ENCODE measurements at places on chromosomes 6 and 20. TPM values are rescaled to one million over a fixed set of nuclear protein-coding genes. Genes with fewer than 3 reads are reported as not detected.

- H3K4me1 ChIP-seq: peaks cover 19% of the 10 kb centered on the region
- H3K27ac ChIP-seq: peak overlapping the region; percentile 23
- peak; percentile 45 for DNase-seq
- H3K36me3 ChIP-seq: peaks cover 5% of the 10 kb centered on the region
- H3K4me3 ChIP-seq: no peak overlapping the region
Observed at GRCh38 chr6:136669299-136669699, 119.1 kb upstream of the MAP7 start.

The RNF182 gene
- 0.20 TPM for total RNA-seq

The LAMA5 gene
- total RNA-seq: 37.3 TPM

GRCh38 chr6:127352524-127352923, 9.1 kb upstream of the ECHDC1 start:
- H3K27ac ChIP-seq: no peak overlapping the region
- H3K27me3 ChIP-seq: no peaks in the 10 kb centered on the region
- H3K4me3 ChIP-seq: no peak overlapping the region
- H3K4me1 ChIP-seq: no peaks in the 10 kb centered on the region
- no peaks in the 10 kb centered on the region for H3K36me3 ChIP-seq

The TREM2 gene
- total RNA-seq: 0.61 TPM

DNA sequence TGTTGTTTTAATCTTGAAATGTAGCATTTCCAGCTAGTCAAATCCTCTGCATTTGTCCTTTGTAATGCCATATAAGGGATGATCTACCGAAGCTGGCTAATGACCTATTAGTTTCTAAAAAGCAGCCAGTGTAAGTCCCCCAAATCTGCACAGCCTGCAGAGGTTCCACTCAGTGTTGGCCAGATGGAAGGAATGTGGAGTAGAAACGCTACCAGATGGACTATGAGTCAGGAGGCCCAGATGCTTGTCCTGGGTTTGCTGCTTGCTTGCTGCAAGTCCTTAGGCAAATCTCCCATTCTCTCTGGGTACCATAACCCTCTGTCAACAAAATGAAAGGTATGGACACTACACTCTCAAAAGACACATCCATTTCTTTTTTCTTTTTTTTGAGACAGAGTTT, 149.8 kb downstream of the BTBD9 start:
- no peak overlapping the region for H3K27ac ChIP-seq
- no peaks in the 10 kb centered on the region for H3K27me3 ChIP-seq
- peak; percentile 13 for DNase-seq
- H3K36me3 ChIP-seq: no peaks in the 10 kb centered on the region
- H3K4me3 ChIP-seq: no peak overlapping the region

- no peak overlapping the region for H3K4me3 ChIP-seq
- 0 out of 2 replicates have a peak, but pooled peaks cover 4% of the 10 kb centered on the region for H3K27me3 ChIP-seq
- no peak for DNase-seq
- no peaks in the 10 kb centered on the region for H3K36me3 ChIP-seq
- H3K4me1 ChIP-seq: no peaks in the 10 kb centered on the region
- no peak overlapping the region for H3K27ac ChIP-seq
Observed at GRCh38 chr6:72461144-72461543, 160.7 kb upstream of the KCNQ5 start.

The RHAG gene
- not detected for total RNA-seq

GRCh38 chr6:77707603-77708002, 54.8 kb downstream of the MEI4 start:
- H3K27ac ChIP-seq: no peak overlapping the region
- H3K27me3 ChIP-seq: no peaks in the 10 kb centered on the region
- no peaks in the 10 kb centered on the region for H3K4me1 ChIP-seq
- no peak overlapping the region for H3K4me3 ChIP-seq
- no peak for DNase-seq

- no peaks in the 10 kb centered on the region for H3K4me1 ChIP-seq
- no peaks in the 10 kb centered on the region for H3K27me3 ChIP-seq
- DNase-seq: no peak
- H3K36me3 ChIP-seq: no peaks in the 10 kb centered on the region
- H3K4me3 ChIP-seq: no peak overlapping the region
Observed at GRCh38 chr6:16511040-16511660, 250.1 kb downstream of the ATXN1 start.

The LPA gene
- not detected for total RNA-seq

DNA sequence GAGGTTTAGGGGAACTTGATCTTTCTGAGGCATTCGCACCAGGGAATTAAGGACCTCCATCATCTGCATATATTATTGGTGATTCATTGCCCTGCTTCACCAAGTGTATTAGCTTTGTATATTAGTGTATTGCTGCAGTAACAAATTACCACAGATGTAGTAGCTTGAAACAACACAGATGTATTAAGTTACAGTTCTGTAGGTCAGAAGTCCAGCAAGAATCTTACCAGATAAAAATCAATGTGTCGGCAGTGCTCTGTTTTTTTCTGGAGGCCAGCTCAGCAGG, 65.8 kb downstream of the HMGN3 start:
- no peak overlapping the region for H3K27ac ChIP-seq
- no peak for DNase-seq
- no peak overlapping the region for H3K4me3 ChIP-seq
- no peaks in the 10 kb centered on the region for H3K36me3 ChIP-seq

- H3K27ac ChIP-seq: no peak overlapping the region
- no peak overlapping the region for H3K4me3 ChIP-seq
- H3K27me3 ChIP-seq: no peaks in the 10 kb centered on the region
- H3K4me1 ChIP-seq: no peaks in the 10 kb centered on the region
- DNase-seq: no peak
Observed at GRCh38 chr6:70563530-70563929, 3.2 kb upstream of the SDHAF4 start.

The TRIM40 gene
- not detected for total RNA-seq

GRCh38 chr6:31971279-31971992, 502 bp downstream of the DXO start:
- no peaks in the 10 kb centered on the region for H3K27me3 ChIP-seq
- no peaks in the 10 kb centered on the region for H3K4me1 ChIP-seq
- peak overlapping the region; percentile 65 for H3K4me3 ChIP-seq
- H3K27ac ChIP-seq: peak overlapping the region; percentile 59
- H3K36me3 ChIP-seq: peaks cover 13% of the 10 kb centered on the region
- no peak for DNase-seq

DNA sequence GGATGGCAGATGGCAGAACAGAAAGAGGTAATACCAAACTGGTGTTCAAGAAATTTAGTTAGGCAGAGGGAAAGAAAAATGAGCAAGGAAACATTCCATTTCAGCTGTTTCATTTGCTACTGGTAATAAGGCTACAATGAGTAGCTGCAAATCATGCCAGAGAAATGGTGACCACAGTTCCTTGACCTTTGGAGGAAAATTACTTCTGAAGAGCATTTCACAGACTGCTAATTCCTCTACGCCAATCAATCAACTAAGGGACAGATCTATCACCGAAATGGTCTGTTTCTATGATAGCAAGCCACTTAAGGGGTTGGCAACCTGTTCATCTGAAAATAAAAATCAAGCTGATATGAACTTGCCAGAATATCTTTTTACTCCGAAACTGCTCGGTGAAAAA, 119.5 kb downstream of the PTPRK start:
- no peak overlapping the region for H3K4me3 ChIP-seq
- H3K4me1 ChIP-seq: no peaks in the 10 kb centered on the region
- no peaks in the 10 kb centered on the region for H3K27me3 ChIP-seq
- H3K36me3 ChIP-seq: no peaks in the 10 kb centered on the region

DNA sequence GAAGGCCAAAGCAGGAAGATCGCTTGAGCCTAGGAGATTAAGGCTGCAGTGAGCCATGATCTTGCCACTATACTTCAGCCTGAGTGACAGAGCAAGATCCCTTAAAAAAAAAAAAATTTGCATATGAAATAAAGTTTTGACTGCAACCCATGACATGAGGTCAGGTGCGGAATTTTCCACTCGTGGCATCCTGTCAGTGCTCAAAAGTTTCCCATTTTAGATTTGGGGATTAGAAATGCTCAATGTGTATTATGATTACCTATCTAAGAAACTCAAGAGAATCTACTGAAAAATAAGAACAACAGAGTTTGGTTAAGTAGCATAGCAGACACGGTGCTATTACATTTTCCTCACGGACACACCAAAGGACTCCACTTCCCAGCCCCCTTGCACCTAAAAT, 11.7 kb downstream of the SLC23A2 start:
- H3K27me3 ChIP-seq: no peaks in the 10 kb centered on the region
- H3K36me3 ChIP-seq: peaks cover 2% of the 10 kb centered on the region
- no peak overlapping the region for H3K27ac ChIP-seq
- no peaks in the 10 kb centered on the region for H3K4me1 ChIP-seq

The EPHA7 gene
- total RNA-seq: 75.3 TPM

DNA sequence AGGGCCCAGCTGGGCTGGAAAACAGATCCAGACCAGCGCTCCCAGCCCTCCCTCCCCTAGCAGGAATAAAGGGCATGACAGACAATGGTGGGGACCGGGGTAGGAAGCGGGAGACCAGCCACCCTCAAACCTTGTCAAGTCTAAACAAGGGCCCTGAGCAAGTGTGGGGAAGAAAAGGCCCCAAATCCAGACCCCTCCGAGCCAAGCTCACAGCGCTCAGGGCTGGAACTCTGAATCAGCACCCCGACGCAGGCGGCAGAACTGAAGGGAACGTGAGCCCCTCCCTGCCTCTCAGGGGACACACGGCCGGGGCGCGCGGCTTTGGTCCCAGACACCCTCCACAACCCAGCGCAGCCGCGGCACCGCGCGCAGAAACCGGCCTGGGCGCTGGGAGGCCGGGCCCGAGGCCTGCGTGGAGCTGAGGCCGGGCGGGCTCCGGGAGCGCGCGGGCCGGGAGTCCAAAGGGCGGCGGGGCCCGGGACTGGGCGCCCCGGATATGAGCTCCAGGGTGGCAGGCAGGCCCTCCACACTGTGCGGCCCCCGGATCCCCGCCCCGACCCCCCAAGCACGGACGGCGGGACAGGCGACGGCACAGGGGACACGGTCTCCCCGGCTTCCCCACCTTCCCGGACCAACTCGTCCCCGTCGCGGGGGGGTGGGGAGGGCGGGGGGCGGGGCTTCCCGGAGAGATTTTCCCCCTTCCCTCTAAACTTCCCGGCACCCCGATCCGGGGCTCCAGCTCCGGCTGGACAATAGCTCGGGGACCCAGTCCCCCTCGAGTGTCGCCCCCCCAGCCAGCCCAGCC, 641 bp downstream of the TEAD3 start:
- DNase-seq: peak; percentile 46
- H3K4me3 ChIP-seq: peak overlapping the region; percentile 73
- H3K27me3 ChIP-seq: no peaks in the 10 kb centered on the region
- no peak overlapping the region for H3K27ac ChIP-seq

DNA sequence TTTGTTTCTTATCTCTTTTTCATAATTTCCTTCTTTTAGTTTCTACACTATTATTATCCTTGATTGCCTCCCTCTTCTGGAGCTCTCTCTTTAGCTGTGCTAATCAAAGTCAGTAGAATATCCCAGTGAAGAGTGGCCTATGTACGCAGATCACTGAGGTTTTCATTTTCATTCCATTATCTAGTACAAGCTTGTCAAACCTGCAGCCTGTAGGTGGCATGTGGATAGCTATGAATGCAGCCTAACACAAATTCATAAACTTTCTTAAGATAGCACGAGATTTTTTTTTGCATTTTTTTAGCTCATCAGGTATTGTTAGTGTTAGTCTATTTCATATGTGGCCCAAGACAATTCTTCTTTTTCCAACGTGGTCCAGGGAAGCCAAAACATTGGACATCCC, 825.7 kb upstream of the MAP3K7 start:
- no peak for DNase-seq
- no peak overlapping the region for H3K4me3 ChIP-seq
- H3K27me3 ChIP-seq: no peaks in the 10 kb centered on the region
- no peaks in the 10 kb centered on the region for H3K36me3 ChIP-seq
- no peak overlapping the region for H3K27ac ChIP-seq

- no peak overlapping the region for H3K4me3 ChIP-seq
- H3K27ac ChIP-seq: no peak overlapping the region
- DNase-seq: peak; percentile 53
- H3K36me3 ChIP-seq: no peaks in the 10 kb centered on the region
Observed at GRCh38 chr6:166275714-166276166, 32.5 kb downstream of the PRR18 start.

DNA sequence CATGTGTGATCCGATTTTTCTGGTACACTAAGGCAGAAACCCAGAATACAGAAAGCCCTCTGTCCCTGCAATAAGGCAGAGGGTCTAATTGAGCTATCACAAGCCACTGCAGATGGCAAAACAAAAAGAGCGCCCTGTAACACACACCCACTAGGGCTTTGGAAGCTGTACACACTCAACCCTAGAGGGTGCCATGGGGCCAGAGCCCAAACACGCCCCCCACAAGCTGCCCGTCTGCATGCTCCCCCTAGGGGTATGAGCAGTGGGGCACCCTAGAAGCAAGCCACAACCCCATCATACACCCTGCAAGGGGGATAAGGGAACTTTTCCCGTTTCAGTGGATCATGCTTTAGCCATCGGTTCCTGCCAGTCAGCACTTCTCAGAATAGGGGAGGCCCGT, 62.2 kb upstream of the PDE10A start:
- H3K27ac ChIP-seq: no peak overlapping the region
- no peaks in the 10 kb centered on the region for H3K36me3 ChIP-seq
- H3K4me1 ChIP-seq: no peaks in the 10 kb centered on the region
- H3K27me3 ChIP-seq: no peaks in the 10 kb centered on the region
- no peak for DNase-seq

The CAGE1 gene
- total RNA-seq: not detected

GRCh38 chr20:61442075-61442670, 190.1 kb downstream of the CDH4 start:
- no peak for DNase-seq
- H3K27me3 ChIP-seq: peaks cover 5% of the 10 kb centered on the region
- no peaks in the 10 kb centered on the region for H3K4me1 ChIP-seq
- H3K27ac ChIP-seq: no peak overlapping the region

The CGAS gene
- total RNA-seq: 16.5 TPM
